ENCODE measurements at places on chromosomes 12 and 14.

GRCh38 chr12:32305163-32305562, 94.2 kb upstream of the FGD4 start:
- peak; percentile 2 for DNase-seq

DNA sequence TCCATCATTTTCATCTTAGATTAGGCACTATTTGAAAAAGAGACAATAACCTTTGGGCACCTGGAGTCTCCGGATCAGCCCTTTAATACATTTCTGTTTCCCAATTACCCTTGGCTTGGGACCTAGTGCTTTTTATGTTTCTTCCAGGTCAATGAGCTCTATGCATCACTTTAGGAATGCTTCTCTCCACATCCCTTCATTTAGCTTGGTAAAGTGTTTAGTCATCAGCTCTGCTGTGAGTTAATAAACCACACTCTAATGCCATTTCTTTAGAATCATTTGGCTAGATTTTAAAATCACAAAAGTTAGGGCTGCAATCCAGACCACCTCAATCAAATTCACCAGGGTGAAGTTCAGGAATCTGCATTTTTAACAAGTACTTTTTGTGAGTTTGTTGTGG, 41.7 kb downstream of the RASSF9 start:
- DNase-seq, result no peak

DNA sequence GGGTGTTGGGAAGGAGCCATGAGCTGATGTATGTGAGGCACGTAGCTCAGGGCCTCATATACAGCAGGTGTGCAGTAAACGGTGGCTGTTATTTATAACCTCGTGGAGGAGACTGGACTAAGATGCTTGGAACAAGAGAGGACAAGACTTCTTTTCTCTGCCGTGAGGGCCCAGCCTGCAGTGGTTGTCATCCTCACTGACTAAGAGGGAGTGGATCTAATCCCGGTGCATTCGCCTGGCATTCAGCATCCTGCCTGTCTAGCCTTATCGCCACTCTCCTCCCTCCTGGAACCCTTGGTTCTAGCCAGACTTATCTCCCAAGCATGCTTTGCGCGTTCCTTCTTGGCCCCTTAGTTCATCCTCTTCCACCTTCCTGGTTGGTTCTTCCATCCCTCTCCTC, 3.9 kb downstream of the TSPAN9 start:
- DNase-seq, result no peak

DNA sequence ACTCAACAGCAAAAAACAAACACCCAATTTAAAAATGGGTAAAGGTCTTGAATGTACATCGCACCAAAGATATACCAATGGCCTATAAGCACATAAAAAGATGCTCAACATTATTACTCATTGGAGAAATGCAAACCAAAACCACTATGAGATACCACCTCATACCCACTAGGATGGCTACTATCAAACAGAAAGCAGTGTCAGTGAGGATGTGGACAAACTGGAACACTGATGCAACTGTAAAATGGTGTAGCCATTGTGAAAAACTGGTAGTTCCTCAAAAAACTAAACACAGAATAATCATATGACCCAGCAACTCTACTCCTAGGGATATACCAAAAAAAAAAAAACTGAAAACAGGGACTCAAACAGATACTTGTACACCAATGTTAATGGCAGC, 49.3 kb downstream of the CDK17 start:
- no peak for DNase-seq

DNA sequence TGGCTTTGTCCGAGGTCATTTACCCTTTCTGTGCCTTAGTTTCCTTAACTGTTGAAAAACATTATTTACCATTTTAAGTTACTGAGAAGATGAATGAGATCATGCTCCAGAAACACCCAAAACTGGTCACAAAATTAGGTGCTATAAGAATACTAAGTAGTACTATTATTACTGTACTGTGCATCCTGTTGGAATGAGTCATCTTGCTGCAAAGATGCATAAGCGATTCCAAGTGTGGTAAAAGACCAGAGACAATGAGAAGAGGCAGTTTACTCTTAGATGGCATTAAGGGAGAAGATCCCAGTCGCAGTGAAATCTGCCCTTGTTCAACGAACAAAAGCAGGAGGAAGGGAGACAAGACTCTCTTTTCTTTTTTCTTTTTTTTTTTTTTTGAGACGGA, 4.2 kb upstream of the PLEKHA5 start:
- DNase-seq, result no peak

GRCh38 chr12:57161491-57161890, 14.1 kb upstream of the LRP1-AS start:
- DNase-seq, result no peak

GRCh38 chr12:132407451-132407961, 78.1 kb upstream of the GALNT9 start:
- no peak for DNase-seq

- peak; percentile 46 for DNase-seq
Observed at GRCh38 chr12:121579190-121579791, 1.5 kb downstream of the KDM2B start.

DNA sequence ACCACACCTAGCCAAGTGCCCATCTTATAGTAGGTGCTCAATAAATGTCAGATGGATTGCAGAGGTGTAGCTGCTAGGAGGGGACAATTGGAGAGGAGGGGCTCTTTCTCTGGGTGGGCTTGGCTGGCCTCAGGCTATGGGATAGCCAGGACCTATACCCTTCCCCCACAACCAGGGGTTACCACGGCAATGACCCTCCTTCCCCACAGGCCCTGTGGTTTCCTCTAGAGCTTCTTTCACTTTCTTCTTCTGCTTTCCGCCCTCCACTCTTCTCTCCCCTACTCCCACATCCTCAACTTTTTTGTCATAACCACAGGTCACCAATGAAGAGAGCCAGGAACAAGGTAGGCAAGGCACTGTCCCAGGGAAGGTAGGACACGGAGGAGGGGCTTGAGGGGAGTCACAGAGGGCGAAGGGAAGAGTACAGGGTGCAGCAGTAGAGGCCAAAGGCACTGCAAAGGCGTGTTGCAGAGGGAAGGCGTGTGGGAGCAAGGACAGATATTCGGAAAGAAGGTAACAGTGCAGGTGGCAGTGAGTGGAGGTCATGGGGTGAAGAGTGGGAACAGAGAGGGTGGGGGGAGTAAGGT, 1.9 kb upstream of the ITGB7 start:
- DNase-seq, result no peak

- no peak for DNase-seq
Observed at GRCh38 chr12:55932551-55932910, 1.6 kb downstream of the DGKA start.

DNA sequence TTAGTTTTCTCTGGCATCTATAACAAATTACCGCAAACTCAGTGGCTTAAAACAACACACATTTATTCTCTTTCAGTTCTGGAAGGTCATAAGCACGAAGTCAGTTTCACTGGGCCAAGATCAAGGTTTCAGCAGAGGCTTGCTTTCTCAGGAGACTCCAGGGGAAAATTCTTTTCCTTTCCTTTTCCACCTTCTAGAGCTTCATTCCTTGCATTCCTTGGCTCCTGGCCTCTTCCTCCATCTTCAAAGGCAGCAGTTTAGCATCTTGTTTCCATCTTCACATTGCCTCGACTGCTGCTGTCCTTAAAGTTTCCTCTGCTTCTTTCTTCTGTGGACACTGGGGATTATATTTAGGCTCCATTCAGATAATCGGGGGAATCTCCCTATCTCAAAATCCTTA, 106.1 kb downstream of the PDE3A start:
- DNase-seq, result no peak

DNA sequence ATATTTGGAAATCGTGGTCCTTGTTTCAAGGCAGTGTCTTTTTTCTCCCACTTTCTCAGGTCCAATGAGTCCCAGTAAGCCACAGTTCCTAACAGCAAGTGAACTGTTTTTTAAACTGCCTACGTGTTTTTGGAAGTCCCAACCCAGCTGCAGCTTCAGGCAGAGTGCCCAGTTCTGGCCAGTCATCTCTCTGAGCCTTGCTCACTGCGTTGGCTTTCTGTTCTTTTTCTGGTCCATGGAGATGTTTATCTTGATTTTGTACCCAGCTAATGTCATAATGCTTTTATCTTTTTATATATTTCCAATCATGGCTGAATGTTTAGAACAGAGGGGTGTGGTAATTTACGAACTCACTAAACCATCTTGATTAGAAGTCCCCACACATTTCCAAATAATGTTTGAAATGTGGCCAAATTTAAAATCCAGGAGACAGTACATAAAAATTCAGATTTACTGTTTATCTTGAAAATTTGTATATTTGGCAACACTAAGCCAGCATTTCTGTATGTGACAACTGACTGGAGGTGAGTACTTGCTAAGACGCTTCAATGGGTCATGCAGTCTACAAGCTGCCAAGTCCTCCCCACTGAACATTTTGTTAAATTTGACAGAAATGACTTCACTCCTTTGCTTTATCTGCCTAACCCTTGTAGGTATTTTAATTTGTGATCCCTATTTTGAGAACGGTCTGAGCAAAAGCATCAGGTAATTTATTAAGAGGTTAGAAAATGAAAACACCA, 46.1 kb upstream of the OTOGL start:
- no peak for DNase-seq

DNA sequence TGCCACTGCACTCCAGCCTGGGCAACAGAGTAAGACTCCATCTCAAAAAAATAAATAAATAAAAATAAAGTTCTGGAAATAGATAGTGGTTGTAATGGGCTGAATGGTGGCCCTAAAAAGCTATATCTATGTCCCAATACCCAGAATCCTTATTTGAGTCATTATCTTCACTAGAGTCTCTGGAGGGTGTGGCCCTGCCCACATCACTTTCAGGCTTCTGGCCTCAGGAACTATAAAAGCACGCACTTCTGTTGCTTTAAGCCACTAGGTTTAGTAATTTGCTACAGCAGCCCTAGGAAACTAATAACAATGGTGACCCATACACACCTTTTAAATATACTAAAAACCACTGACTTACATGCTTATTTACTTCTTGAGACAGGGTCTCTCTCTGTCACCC, 49.9 kb downstream of the MAP3K9 start:
- no peak for DNase-seq

DNA sequence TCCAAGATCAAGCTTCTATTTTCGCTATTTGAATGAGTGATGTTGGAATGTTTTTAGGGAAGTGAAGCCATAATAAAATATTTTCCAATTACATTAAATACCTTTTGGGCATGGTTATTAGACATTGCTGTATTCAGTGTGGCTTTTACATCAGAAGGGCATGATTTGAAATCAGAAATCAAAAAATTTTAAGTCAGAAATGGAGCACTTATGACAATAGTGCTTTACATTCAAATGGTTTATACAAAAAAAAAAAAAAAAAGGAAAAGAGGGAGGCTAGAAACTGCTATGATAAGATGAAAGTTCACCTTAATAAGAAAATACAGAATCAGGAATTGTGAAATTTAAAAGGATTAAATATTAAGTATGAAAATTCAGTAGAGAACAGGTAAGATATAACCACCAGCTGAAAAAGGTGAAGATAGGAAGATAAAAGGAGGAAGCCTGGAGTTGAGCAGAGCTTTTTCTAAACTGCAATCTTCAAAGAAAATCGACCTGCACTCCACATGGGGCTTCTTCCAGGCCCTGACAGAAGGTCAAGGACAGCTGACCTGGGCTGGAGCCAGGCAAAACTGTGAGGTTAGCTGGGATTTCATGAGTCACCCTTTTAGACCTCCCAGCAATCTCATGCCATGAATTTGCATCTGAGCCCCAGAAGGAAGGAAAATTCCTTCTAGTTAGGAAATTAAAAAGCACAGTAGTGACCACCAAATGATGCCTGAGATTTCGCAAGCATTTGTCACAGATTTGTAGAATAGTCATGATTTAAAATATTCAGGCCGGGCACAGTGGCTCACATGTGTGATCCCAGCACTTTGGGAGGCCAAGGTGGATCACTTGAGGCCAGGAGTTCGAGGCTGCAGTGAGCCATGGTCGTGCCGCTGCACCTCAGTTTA, 23.4 kb upstream of the BMP4 start:
- DNase-seq, result no peak

DNA sequence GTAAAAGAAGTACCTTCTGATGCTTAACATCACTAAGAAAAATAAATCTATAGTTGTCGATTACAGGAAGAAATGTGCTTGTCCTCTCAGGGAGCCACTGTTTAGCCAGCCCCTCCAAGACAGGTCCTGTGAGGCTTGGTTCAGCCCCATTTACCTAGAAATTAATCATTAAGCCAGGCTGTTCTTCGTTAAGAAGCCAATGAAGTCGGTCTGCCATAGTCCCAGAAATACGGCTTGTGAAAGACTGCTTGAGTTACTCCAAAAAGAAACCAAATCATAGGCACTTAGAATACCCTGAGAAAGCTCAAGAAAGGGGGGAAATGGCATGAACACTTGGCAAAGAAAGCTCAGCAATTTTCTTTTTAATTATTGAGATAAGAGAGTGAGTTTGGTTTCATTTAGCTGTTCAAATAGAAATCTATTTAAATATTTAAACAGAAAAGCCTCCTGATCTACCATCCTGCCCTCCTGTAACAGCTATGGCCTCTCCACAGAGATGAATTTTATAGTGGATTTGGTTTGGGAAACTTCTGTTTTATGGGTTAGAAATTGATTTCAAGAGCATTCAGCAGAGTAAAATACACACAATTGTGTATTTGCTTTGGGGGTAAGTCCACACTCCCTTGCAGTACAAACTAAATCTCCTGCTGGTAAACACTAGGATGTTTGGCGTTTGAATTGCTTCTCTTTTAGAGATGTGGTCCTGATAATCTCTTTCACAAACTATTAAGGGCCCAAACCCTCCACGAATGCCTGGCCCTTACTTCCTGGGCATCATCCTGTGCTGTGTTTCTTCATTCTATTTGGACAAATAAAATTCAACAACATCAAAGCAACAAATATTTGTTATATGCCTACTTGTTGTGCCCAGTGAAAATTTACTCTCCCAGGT, 234.4 kb downstream of the SEC23A start:
- DNase-seq, result no peak

DNA sequence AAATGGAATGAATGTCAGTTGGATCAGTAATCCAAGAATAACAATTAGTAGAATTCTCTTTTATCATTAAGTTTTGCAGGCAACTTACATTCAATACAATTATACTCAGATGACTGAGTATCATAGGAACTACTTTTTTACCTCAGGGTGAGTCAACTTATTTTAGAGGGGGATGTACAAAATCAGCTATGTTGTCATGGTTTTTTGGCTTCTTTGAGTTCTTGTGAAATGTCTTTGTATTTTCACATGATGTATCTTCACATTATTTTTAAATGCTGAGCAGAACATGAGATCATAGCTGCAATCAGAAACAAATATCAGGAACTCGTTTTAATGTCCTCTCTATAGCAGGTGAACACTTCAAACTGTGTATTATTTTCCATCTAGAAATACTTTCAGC, 65.3 kb upstream of the PTPRR start:
- no peak for DNase-seq

DNA sequence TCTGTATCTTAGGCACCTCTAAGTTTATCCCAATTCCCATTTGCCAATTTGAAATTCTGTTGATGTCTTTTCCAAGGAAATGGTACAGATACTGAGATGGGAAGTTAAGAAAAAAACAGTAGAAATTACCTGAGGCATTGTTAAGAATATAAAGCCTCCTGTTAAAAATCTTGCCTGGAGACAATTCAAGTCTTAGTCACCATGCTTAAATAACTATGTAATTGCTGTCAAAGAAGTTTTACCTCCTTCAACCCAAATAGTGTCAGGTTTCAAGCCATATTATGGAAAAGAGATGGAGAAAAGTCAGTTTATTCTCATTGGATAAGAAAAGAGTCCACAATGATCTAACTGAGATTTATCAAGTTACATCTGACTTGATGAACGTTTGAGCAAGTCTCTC, 974.7 kb downstream of the GALC start:
- DNase-seq, result no peak

- no peak for DNase-seq
Observed at GRCh38 chr14:73751157-73751691, 37.0 kb upstream of the PNMA1 start.

GRCh38 chr12:54967461-54967860, 17.1 kb downstream of the TESPA1 start:
- DNase-seq, result no peak

GRCh38 chr12:101591781-101592180, 3.0 kb upstream of the MYBPC1 start:
- no peak for DNase-seq
